SK-MEL-5 (cell line): ENCODE measurements at places on chromosomes 11 and 22.
A peak's percentile ranks its signal among the peaks of the same experiment; 100 is the strongest.

DNA sequence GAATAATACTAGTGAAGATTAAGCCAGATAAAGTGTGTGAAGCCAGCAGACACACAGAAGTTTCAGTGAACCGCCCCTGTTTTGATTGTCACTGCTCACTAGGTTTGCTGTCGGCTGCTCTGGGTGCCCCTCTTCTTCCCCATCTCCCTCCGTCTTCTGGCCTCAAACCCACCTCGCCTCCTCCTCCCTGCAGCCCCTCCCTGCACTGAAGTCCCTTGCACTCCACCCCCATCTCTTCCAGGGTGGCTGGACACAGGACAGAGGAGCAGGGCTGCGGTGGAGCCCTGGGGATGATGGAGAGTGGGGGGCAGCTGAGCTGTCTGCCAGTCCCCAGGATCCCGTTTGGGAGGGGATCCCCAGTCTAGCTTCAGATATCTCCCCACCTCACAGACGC, 53.5 kb downstream of the CYTH4 start:
- DNase-seq = no peak

GRCh38 chr11:44992181-44992582, 41.5 kb upstream of the TP53I11 start:
- no peak for DNase-seq

DNA sequence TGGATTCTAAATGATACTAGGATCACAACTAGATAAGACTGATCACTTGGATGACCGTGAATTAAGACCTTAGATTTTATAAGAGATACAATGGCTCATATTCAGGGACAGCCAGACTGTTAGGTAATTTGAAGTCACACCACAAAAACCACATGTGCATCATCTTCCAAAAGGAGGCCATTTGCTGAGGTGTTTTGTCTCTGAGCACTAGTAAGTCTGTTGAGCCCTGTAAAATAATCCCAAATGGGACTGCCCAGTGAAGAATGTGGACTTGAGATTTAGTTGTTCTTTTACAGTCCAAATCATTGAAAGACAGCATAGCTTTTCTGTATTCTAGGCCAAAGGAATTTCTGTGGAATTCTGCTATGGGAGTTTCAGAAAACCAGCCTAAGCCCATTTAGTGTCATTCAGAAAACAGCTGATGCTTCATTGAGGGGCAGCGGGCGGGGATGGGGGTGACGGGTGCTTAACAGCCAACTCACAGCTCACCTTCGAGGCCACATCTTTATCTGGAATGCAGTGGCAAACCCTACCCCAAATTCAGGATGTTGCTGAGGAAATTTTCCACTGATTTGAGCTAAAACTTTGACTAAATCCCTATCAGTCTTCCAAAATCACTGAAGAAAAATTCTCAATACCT, 80.1 kb upstream of the BIRC3 start:
- peak; percentile 36 for DNase-seq

DNA sequence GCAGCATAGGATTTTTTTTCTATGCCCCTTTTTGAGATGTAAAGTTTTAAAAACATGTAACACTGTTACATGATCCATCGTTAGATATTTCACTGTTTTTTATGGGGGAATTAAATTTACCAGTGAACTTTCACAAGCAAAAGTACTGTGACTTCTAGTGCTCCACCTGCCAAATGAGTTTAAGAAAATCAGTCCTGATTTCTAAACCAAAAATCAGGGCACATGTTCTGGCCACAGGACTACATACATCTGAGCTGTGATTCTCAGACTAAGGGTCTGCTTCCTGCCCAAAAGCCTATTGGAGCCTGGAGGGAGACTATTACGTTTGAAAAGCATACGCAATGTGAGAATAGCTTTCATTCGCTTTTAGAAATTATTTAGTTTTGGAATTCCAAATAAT, 22.5 kb downstream of the TMPRSS13 start:
- no peak for DNase-seq

DNA sequence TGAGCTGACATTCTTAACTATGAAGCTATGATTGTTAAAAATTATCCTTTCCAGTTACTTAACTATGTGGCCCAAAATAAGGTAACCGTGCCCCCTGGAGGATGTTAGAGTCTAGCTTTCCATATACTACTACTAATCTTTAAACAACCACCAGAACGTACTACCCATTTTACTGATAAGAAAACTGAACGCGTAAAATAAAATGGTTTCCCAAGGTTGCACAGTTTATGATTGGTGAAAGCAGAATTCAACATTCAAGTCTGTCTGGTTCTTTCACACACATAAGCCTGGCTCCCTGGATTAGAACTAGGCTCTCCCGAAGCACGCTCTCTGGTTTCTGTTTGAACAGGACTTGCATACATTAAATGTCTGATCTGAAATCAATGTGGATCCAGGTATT, 437.8 kb upstream of the CCDC90B start:
- peak; percentile 51 for DNase-seq

GRCh38 chr11:18001191-18001590, 11.7 kb downstream of the SERGEF start:
- no peak for DNase-seq

DNA sequence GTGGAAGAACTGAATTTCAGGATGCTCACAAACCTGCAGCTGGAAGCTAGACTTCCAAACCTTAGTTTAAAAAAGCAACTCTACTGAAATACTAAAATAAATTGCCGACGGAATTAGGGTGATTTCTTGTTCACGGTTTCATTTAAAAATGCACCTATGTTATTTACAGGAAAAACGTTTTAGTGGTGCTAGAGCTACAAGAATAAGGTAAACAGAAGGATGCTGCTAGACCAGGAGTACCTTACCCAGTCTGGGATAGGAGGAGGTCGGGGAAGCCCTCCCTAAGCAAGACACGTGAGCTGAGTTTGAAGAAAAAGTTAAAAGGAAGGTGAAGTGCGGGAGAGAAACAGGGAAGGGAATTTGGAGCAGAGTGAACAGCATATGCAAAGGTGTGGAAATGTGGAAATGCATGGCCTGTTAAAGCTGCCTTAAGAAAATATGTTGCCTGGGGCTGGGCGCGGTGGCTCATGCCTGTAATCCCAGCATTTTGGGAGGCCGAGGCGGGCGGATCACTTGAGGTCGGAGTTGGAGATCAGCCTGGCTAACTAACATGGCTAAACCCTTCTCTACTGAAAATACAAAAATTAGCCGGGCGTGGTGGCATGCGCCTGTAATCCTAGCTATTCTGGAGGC, 1.4 kb upstream of the FTH1 start:
- no peak for DNase-seq

GRCh38 chr11:44237156-44237555, 72.8 kb downstream of the ALX4 start:
- DNase-seq = no peak

GRCh38 chr22:26453812-26454500, 24.9 kb downstream of the ASPHD2 start:
- no peak for DNase-seq

DNA sequence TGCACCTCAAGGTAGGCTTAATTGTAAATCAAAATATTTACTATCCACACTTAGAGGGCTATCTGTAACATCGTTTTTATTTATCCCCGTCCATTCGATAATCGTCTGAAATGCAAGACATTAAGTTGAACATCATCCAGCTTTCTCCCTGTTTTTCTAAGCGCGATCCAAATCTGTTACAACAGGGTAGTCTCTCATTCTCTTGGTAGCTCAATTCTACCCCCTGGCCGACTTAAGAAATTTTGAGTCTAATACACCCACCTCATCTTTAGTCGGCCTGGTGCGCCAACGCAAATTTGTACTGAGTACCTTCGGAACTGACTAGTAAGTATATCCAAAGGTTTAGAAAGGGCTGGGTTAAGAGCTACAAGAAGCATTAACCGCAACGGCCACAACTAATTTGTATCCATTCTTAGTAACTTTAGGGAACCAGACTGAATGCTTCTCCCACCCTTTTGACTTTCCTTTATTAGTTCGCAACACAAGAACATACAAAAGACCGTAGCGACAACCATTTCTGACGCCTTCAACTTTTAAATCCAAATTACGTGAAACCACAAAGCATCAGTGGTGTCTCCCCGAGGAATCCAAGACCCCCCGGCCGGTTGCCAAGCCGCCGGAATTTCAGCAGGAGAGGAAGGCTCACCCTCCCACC, 1.0 kb upstream of the ZNF143 start:
- DNase-seq = peak; percentile 60

DNA sequence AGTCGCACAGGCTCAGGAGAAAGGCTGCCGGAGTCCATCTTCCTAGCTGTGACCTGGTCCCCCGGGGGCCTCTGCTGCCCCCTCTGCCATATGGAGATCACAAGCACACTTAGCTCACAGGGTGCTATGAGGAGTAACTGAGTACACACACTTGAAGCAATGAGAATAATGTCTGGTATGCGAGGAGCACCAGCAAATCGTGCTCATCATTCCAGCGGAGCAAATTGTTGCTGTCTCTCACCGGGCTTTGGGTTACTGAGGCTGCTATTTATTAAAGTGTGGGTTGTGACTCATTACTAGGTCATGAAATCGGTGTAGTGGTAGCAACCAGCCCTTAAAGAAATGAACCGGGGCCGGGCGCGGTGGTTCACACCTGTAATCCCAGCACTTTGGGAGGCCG, 48.1 kb upstream of the EIF3D start:
- no peak for DNase-seq

DNA sequence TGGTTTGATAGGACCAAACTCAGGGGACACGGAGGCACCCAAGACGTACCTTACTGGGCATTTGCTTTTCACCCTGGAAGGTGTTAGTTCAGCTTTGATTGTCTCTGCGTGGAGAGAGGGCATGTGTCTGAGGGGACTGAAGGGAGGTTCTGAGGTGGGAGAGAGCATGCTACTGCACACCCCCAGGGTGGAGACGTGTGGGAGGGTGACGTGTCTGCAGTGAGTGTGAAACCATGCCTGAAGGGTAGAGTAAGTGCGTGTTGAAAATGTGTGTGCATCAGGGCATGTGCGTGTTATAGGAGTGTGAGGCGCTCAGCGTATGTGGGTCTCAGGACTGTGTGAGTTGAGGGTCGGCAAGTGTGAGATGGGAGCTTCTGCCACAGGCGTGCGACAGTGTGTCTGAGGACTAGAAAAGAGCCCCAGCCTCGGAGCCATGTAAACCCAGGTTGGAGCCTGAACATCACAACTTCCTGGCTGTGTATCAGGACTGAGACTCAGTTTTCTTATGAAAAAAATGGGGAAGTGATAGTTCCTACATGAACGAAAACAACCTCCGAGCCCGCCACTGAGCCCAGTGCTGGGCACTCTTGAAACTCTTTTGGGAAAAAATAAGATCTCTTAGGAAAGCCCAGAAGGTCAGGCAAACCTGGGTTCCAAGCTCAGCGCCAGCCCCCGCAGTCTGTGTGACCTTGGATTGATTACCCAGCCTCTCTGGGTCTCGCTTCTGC, 11.8 kb upstream of the KCNJ11 start:
- no peak for DNase-seq

DNA sequence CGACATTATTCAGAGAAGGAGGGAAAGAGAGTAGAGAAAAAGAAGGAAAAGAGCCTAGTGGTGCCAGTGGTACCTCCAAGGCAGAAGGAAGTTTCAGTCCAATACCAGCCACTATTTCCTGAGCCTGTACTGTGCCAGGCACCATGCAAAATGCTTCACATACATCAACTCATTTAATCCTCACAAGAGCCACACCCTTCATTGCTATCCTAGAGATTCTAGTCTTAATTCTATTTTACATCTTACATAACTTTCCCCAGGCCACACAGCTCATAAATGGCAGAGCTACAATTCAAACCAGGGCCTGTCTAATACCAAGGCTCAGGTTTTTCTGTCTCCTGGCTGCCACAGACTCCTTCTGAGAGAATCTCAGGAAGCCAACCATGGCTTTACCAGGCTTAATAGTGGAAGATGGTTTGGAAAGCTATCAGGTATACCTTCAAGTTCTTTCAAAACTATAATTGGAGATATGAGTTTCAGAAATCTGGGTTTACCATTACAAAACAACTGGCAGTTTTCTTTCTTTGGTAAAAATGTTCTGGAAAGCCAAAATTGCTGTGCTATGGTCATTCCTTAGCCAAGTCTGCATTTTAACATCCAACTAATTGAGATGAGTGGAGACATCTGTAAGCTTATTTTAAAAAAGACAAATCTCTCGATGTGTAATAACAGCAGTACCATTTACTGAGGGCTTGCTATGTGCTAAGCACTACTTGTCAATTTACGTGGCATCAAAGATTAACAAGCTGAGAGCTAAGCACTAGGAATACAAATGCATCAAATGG, 225.1 kb upstream of the PITPNB start:
- DNase-seq = no peak

GRCh38 chr22:22893891-22894739, 6.5 kb downstream of the IGLL5 start:
- DNase-seq = no peak

GRCh38 chr22:19169947-19170318, 8.6 kb downstream of the SLC25A1 start:
- DNase-seq = no peak

DNA sequence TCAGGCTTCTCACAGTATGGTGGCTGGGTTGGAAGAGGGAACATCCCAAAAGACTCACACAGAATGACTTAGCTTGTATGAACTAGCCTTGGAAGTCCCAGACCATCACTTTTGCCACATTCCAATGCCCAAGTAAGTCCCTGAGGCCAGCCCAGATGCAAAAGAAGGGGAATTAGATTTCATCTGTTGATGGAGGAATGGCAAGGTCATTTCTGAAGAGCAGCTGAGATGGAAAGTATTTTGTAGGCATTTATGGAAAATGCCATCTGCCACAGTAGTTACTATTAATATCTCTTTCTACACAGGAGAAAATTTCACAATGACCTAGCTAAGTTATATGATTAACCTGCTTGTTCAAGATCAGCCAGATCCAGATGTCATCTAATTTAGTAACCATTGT, 58.8 kb downstream of the ENDOD1 start:
- no peak for DNase-seq

GRCh38 chr11:3176487-3176886, 11.4 kb upstream of the OSBPL5 start:
- DNase-seq = no peak
